Adipose tissue (tissue), 3 donors: ENCODE measurements at places on chromosomes 11 and 22. TPM values are rescaled to one million over a fixed set of nuclear protein-coding genes. Genes with fewer than 3 reads are reported as not detected.

CDC42BPG gene
- polyA plus RNA-seq, result 9.7 TPM

APOC3 gene
- not detected for polyA plus RNA-seq

RIBC2 gene
- polyA plus RNA-seq, result 0.06 TPM

TMEM41B gene
- 8.8 TPM for polyA plus RNA-seq

OR2D2 gene
- polyA plus RNA-seq, result not detected

SLC5A1 gene
- polyA plus RNA-seq, result 0.28 TPM

C1QTNF5 gene
- polyA plus RNA-seq, result 45.3 TPM

FIBIN gene
- polyA plus RNA-seq, result 2.5 TPM

TYR gene
- polyA plus RNA-seq, result not detected

DBX1 gene
- not detected for polyA plus RNA-seq

ZBTB16 gene
- 30.4 TPM for polyA plus RNA-seq

LMF2 gene
- polyA plus RNA-seq, result 64.7 TPM

LPXN gene
- 3.3 TPM for polyA plus RNA-seq

SLC1A2 gene
- polyA plus RNA-seq, result 0.22 TPM

SLC25A18 gene
- 7.6 TPM for polyA plus RNA-seq

SLC22A9 gene
- not detected for polyA plus RNA-seq

INS gene
- polyA plus RNA-seq, result 1.8 TPM

PRODH gene
- polyA plus RNA-seq, result 12.4 TPM
